Stimulated activated naive CD8-positive, alpha-beta T cell treated with anti-CD3 and anti-CD28 coated beads, Interleukin-15, Interleukin-2, amounts not matched to agents 100 U/mL and 50 U/mL, for 24 hours (primary cell): ENCODE measurements at places on chromosomes 7 and 10.

- DNase-seq = no peak
Measured at GRCh38 chr7:98341106-98341505, 59.6 kb downstream of the BRI3 start.

DNA sequence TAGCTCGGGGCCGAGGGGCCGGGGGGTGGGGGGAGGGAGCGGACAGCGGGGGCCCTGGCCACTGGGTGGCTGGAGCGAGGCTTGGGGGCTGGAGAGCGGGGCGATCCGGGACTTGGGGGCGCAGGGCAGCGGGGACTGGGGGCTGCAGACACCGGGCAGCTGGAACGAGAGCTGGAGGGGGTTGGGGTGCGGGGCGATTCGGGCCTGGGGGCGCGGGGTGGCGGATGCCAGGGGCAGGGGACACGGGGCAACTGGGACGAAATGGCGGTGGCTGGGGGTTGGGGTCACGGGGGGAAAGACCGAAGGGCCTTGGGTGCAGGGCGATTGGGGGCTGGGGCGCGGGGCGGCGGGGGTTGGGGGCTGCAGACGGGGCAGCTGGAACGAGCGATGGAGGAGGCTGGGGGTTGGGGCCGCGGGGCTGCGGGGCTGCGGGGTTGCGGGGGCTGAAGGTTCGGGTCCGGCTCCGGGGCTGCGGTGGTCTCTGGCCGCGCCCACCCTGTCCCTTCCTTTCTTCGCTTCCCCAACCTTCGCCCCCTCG, 590 bp downstream of the COL26A1 start:
- no peak for DNase-seq

DNA sequence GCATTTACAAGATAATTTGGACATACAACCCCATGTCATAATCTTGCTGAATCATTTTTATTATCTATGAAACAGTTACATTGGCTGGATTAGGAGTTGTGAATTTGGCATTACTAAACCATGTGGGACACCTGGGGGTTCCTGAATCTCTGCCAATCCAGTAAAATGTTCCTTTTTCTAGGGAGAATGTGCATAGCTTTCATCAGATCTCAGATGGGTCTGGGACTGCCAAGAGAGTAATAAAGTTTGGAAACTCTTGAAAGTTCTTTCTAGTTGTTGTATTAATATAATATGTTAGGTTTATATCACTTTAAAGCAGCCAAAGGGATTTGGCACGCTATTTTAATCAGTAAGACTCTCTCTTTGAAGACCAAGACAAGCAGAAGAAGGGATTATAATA, 62.7 kb downstream of the SEMA3E start:
- DNase-seq = no peak

DNA sequence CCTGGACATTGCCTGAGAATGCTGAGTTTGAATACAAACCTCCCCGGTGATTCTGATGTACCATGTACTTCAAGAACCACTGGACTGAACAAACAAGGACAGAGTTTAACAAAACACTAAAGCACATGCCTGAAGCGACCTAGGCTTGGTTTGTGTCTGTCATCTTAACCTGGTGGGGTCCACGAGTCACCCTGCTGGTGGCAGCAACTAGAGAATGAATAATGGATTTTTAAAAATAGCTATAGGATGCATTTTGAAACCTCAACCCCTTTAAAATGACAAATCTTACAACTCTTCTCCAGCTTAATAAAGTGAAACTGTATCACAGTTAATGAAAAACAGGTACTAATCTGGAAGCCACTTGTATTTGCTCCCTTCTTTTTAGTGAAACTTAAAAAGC, 25.2 kb downstream of the CDHR3 start:
- DNase-seq = no peak

- no peak for DNase-seq
Measured at GRCh38 chr7:3844540-3845151, 543.6 kb downstream of the SDK1 start.

GRCh38 chr10:63543576-63543962, 22.4 kb downstream of the REEP3 start:
- DNase-seq = no peak

GRCh38 chr7:8500286-8500685, 66.9 kb downstream of the NXPH1 start:
- no peak for DNase-seq

DNA sequence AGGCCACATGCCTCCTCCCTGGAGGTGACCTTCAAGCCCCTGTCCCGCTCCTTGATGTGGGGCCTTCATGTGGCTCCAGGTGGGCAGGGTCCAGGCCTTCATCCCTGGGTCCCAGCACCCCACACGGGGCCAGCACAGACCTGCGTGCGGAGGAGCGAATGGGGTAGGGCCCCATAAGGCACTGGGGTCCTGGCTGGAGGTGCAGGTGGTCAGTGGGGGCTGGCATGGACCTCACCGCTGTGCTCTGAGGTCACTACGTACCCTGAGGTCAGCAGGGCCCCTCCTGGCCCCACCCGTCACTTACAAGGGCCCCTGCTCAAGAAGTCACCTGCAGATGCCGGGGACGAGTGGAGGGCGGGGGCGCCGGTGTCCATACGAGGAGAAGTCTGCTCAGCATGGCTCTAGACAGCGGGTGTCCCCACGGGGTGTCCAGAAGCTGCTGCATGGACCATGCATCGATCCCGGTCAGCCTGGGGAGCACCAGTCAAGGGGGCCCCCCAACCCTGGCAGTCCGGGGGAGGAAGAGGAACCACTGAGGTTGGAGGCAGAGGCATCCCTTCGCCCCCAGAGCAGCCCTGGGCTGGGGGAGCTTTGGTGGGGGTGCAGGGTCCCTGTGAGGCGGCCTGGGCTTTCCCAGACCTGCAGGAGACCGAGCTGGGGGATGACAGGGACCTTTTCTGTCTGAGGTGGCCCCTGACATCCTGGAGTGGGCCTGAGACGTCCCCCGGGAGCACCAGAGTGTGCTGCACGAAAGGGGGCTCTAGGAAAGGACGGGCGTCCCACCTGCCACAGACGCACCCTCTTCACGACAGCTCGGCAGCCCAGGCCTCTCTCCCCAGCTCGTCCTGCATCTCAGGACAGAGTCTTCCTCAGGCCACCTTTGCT, 34.6 kb downstream of the UNCX start:
- no peak for DNase-seq

GRCh38 chr10:88234297-88234696, 348.8 kb downstream of the RNLS start:
- DNase-seq = no peak

GRCh38 chr7:76272851-76273497, 29.5 kb upstream of the HSPB1 start:
- no peak for DNase-seq

DNA sequence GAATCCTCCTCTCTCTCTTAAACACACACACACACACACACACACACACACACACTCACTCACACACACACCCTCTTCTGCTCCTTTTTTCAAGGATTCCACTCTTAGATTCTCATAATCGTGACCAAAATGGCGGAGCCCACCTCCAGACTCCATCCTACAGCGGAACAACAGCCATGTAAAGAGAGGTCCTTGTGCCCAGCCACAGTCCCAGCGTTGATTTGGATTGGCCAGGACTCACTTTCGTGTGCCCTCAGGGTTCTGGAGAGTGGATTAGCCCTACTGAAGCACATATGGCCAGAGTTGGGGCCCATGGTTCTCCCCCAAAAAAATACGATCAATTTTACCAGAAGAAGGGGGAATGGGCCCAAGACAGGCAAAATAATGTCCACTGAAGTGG, 90.2 kb upstream of the SMNDC1 start:
- no peak for DNase-seq

GRCh38 chr10:28538595-28538994, 5.7 kb downstream of the WAC start:
- no peak for DNase-seq

DNA sequence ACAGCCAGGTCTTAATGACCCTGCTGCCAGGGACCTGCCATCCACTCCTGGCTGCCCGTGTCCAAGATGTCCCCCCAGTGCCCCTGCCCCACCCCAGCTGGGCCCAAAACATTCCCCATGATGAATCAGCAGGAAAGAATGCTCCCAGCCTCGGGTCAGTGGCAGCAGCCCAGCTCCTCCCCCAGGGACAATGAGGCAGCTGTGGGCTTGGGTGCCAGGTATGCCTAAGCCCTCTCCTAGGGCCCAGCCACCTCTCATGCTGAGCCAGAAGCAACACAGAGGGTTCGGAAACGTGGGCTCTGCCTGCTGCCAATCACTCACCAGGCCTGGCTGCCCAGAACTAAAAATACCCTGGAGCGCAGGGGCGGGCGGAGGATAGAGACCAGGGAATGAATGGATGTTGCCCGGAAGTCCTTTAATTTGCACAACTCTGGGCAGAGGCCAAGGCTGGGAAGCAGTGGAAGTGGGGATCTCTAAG, 1.5 kb upstream of the LOXL4 start:
- no peak for DNase-seq

GRCh38 chr10:132712291-132712690, 73.7 kb downstream of the NKX6-2 start:
- no peak for DNase-seq

GRCh38 chr10:6109444-6109775, 20.6 kb downstream of the RBM17 start:
- no peak for DNase-seq

- DNase-seq = no peak
Measured at GRCh38 chr7:5502721-5503243, 79.1 kb upstream of the TNRC18 start.

- DNase-seq = no peak
Measured at GRCh38 chr10:4246881-4247358, 461.9 kb upstream of the KLF6 start.
